RWPE2 (cell line): ENCODE measurements at places on chromosomes 2 and 18.

GRCh38 chr2:132671151-132671835 lies 1.3 kb upstream of the LYPD1 start:
- DNase-seq = no peak

DNA sequence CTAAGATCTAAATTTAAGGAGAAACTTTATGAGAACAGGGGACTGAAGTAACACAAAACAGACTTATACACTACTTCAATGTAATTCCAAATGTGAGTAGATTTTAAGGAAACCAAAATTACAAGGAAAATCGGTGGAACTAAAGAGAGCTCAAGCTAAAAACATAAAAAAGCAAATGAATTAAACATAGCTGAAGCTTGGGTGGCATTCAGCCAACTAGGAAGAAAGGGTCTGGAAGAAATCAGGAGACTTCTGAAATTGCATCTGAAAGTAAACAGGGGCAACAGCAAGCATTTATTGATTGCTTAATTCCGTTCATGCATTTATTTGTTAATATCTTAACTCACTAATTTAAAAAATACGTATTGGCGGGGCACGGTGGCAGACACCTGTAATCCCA lies 727.3 kb upstream of the PKDCC start:
- DNase-seq = no peak

DNA sequence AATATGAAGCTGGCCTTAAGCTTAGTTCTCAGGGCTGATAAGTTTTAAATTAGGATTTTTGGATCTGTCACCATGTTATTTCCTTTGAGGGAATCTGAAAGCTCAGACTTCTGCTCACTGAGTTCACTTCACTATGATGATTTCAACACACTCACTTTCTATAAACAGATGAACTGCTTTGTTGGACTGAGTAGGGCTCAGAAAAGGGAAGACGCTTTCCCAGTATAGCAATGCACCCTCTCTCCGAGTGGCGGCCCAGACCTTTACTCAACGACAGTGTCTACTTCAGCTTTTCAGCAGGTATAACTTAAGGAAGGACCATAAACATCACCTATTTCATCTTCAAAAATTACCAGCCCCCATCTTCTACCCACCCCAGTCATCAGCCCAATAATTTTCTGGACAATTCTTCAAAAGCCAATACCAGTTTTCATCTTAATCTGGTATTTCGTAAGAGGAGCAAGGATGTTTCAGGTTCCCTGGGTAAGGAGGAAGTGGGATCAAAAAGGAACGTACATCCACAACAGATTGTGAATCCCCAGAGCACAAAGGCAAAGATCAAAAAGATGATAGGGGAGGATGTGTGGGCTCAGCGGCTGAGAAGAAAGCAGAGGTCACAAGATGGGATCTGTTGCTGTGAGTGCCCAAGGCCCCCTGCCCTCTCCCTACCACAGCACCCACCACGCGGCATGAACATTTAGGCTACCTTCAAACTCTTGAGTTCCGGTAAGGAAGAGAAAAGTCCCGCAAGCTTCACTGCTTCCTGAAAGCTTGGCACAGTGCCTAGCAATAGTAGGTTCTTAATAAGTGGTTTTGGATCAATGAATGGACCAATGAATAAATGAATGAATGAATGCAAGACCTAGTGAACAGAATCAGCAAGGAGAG lies 41.9 kb downstream of the LPIN2 start:
- no peak for DNase-seq

DNA sequence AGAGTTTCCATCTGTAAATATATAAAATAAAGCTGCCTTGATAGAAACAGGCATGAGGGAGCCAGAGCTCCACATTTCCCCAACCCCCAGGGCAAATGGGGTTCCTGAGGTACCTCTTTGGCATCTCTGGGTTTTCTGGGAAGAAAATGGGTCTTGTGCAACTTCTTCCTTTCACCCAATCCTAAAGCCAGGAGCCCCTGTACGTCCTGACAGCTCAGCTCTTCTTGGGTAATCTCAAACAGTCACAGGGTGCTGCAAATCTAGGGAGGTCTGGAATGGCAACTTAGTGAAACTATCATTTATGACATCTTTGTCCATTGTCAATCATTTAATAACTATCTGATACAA lies 36.6 kb upstream of the STAT1 start:
- DNase-seq = no peak

DNA sequence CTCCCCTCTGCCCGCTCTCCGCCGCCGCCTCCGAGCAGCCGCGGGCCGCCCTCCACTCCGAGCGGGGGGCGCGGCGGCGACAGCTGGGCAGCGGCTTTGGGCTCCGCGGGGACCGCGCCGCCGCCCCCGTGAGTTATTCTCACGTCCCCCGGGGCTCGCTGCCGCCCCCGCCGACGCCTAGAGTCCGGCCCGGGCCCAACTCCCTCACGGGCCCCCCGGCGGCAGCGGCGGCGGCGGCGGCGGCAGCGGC lies 645 bp downstream of the MIB1 start:
- no peak for DNase-seq

DNA sequence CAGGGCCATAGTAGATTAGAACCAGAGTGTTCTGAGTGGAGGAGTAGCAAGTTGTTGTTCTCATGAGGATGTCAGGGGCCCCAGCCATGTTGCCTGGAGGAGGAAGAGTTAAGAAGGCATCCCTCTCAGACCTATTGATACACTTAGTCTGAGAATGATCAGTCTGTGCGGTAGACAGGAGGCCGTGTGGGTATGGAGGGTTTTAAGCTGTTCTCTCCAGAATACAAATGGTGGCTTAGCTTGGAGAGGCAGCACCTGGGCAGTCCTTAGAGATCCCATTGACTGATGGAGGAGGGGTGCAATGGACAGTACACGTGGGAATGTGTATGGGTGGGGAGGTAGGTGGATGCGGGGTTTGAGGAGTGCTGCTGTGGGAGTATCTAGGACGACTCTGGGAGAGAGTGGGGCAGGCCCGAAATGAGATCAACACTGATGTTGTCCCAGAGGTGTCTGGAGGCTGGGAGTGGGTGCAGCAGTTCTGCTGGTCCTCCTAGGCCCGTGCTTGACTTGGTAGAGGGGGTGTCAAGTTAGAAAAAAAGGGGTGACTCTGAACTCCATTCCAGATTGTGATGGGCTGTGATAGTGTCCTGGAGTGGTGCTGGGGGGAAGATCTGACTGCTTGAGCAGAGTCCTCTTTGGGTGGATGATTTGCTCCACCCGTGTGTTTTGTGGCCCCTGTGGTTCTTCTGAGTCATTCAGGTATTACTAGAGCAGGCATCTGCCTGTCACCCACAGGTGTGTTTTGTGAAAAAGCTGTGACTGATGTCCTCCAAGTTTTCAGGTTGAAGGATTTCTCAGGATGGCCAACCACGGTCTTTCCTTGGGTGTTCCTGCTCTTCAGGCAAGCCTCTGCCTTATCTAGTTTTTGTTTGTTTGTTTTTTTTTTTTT lies 44.7 kb downstream of the C2orf42 start:
- DNase-seq = no peak

DNA sequence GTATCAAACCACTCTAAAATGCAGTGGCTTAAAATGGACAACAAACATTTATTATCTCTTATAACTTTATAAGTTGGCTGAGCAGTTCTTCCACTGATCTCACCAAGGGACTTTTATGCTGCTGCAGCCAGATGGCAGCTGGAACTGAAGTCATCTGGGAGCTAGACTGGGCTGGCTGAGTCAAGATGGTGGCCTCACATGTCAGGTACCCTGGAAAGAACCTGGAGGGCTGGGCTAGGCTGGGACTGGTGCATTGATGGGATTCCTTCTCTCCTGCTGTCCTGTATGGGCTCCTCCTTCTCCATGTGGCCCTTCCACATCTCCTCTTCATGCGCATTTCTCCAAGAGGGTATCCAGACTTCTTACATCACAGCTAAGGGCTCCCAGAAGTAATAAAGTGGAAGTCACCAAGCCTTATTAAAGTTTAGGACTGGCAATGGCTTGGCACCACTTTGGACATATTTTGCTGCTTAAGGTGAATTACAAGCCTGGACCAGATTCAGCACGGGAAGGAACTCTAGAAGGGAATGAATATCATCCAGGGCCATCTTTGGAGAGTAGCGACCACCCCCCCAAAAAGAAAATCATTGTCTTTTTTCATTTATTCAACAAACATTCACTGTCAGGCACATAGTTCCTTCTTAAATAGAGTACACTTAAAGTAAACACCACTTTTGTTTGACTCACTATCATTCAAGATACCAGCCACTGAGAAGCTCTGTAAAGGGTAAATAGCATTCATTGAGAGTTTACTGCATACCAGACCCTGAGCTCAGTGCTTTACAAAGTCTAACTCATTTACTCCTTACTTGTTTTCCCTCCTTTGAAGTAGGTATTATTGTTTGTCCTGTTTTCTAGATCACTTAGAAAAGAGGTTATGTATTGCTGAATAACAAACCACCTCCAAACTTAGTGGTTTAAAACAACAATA lies 138.0 kb downstream of the ZFP36L2 start:
- DNase-seq = no peak

GRCh38 chr2:139214801-139215200 lies 434.6 kb upstream of the NXPH2 start:
- no peak for DNase-seq

- peak; percentile 24 for DNase-seq
These were observed 162.0 kb downstream of the RTP5 start for GRCh38 chr2:242031481-242032019.

DNA sequence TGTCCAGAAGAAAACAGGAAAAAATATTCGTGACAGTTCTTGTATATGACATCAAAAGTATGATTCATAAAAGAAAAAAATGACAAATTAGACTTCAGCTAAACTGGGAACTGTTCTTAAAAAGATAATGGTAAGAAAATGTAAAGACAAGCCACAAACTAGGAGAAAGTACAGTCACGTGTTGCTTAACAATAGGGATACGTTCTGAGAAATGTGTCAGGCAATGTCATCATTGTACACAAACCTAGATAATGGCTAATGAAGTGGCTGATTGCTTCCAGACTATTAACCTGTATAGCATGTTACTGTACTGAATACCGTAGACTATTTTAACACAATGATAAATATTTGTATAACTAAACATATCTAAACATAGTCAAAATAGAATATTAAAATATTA lies 35.9 kb upstream of the CTIF start:
- DNase-seq = no peak

- no peak for DNase-seq
These were observed 166.7 kb downstream of the MCFD2 start for GRCh38 chr2:46748735-46749531.

DNA sequence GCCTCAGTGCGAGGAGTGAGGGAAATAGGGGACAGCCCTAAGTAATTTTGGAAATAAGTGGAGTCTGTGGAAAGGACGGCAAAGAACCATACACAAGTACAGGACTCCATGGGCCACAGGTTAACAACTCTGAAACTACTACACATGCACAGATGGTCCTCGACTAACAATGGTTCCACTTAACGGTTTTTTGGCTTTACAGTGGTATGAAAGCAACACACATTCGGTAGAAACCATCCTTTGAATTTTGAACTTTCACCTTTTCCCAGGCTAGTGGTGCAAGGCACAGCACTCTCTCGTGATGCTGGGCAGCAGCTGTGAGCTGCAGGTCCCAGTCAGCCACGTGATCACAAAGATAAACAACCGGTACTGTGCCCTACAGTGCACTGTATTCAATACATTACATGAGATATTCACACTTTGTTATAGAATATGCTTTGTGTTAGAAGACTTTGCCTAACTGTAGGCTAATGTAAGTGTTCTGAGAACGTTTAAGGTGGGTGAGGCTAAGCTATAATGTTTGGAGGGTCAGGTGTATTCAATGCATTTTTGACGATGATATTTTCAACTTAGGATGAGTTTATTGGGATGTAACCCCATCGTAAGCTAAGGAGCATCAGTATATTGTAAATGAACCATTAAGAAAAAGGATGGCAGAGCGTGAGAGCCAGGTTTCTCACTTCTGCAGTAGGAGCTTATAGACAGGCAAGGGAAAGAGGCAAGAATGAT lies 44.6 kb downstream of the TBC1D8 start:
- no peak for DNase-seq

GRCh38 chr18:74242438-74243096 lies 49.2 kb downstream of the CYB5A start:
- no peak for DNase-seq

DNA sequence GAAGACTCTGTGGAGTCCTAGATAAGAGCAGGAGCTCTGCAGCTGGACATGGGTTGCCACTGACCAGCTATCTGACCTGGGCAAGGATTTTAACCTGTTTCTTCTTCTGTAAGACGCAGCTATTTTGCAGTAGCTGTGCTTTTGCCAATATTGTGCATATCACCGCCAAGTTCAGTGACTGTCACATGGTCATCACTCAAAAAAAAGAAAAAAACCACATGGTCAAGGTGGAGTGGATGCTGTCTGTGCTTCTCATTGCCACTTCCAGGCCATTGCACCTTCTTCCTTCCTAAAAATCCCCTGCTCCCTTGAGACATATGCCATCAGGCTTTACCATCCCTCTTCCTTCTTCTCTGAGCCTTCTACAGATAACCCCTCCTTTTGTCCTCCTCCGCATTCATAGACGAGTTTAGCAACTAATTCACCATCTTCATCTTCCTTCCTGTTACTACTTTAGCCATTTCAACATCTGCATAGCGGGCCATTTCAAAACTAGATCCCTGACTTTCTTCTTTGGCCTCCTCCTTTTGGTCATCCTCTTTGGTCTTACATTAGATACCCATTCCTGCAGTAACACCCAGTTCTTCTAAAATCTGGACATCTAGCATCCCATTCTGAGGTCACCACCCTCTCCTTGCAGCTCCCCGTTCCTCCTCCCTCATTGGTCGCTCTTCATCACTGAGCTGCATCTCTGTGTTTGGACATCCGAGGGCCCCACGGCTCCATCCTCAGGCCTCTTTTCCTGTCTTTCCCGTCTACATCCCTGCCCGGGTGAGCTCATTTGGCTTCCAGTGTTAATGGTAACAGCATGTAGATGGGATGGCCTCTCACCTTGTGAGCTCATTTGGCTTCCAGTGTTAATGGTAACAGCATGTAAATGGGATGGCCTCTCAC lies 17.8 kb downstream of the RNF144A start:
- DNase-seq = no peak

GRCh38 chr2:1153920-1154319 lies 203.3 kb downstream of the SNTG2 start:
- no peak for DNase-seq

GRCh38 chr2:174014699-174015070 lies 49.5 kb upstream of the SP3 start:
- no peak for DNase-seq

- DNase-seq = no peak
These were observed 158.0 kb upstream of the TWIST2 start for GRCh38 chr2:238689871-238690389.

- no peak for DNase-seq
These were observed 52.1 kb downstream of the GTF3C3 start for GRCh38 chr2:196747400-196747799.

GRCh38 chr2:231361701-231362554 lies 33.6 kb upstream of the B3GNT7 start:
- DNase-seq = no peak

GRCh38 chr2:74017223-74017622 lies 32.5 kb downstream of the TET3 start:
- no peak for DNase-seq

DNA sequence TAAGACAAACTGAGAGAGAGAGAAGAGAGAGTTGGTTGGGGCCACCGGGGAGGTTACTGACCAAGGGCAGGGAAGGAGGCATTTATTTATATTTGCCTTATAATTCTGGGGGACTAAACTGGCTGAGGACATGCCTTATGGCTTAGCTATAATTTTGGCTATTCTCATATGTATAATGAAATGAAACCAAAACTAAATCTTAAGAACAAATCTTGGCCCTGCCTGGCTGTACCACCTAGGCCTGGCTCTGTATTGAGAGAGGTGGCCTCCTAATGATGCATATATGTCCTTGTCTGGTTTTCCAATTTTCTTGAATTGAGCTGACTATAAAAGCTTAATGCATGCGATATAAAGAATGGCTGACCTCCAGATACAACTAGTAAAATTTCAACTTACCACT lies 3.5 kb upstream of the PPP1CB start:
- DNase-seq = no peak

- no peak for DNase-seq
These were observed 54.7 kb upstream of the MBOAT2 start for GRCh38 chr2:9057939-9058761.
